ENCODE measurements at places on chromosomes 16 and 17. TPM values are rescaled to one million over a fixed set of nuclear protein-coding genes. Genes with fewer than 3 reads are reported as not detected.

DNA sequence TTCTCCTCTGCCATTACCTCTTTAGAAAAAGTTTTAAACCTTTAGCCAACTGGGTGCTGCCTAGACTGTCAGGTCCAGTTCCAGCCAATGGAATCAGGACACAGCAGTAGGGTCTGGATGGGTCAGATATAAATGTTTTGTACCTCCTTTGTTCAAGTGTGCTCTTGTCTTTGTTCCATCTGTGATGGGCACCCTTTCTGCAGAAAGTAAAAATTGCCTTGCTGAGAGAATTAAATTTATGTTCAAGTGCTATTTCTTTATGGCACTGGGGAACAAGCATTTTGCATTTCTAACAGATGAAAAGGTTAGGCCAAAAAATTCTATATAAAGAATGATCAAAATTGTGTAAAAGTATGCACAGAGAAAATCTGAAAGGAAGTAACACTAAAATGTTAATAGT is 5.2 kb upstream of the HP start:
- peaks cover 5% of the 10 kb centered on the region for H3K36me3 ChIP-seq
- no peak for DNase-seq
- H3K27me3 ChIP-seq: peaks cover 10% of the 10 kb centered on the region
- no peak overlapping the region for H3K27ac ChIP-seq
- H3K4me1 ChIP-seq: no peaks in the 10 kb centered on the region
- H3K4me3 ChIP-seq: no peak overlapping the region

DNA sequence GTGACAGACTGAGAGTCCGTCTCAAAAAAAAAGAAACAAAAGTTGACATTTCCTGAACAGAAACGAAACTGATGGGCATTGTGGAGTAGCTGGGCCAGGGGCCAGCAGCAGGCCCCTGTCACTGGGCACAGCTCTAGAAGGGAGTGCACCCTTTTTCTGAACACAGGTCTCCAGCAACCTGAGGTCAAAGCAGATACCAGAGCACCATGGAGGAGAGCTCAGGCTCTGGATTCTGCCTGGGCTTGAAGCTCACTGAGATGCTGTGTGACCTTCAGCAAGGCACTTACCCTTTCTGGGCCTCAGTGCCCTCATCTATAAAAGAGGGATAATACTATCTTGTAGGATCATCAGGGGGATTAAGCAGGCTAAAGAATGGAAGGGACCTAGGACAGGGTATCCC is 5.0 kb downstream of the SBK1 start:
- no peak overlapping the region for H3K4me3 ChIP-seq
- DNase-seq: no peak
- H3K27ac ChIP-seq: no peak overlapping the region
- peaks cover 31% of the 10 kb centered on the region for H3K27me3 ChIP-seq
- no peaks in the 10 kb centered on the region for H3K36me3 ChIP-seq

GRCh38 chr16:58025351-58026138 is at the start of gene MMP15:
Gene MMP15 (plus strand): TSS chr16:58025754. CDS start chr16:58026351, 597 bp downstream.
- H3K4me3 ChIP-seq: peak within 1 kb of the TSS; percentile 72
- no peaks in the 10 kb centered on the region for H3K36me3 ChIP-seq
- H3K27me3 ChIP-seq: peaks cover 17% of the 10 kb centered on the region

- H3K36me3 ChIP-seq: peaks cover 24% of the 10 kb centered on the region
- peaks cover 4% of the 10 kb centered on the region for H3K27me3 ChIP-seq
- H3K4me3 ChIP-seq: peak overlapping the region; percentile 84
- peaks cover 42% of the 10 kb centered on the region for H3K4me1 ChIP-seq
These were observed 9.7 kb downstream of the HS3ST3B1 start for GRCh38 chr17:14310605-14311004.

- no peak overlapping the region for H3K27ac ChIP-seq
- DNase-seq: no peak
- peaks cover 1% of the 10 kb centered on the region for H3K27me3 ChIP-seq
- no peaks in the 10 kb centered on the region for H3K4me1 ChIP-seq
- H3K36me3 ChIP-seq: peaks cover 5% of the 10 kb centered on the region
These were observed 272.2 kb upstream of the CCL2 start for GRCh38 chr17:33982909-33983308.

GRCh38 chr16:54974367-54974766 is 43.7 kb downstream of the IRX5 start:
- peaks cover 21% of the 10 kb centered on the region for H3K27me3 ChIP-seq
- DNase-seq: no peak
- no peaks in the 10 kb centered on the region for H3K4me1 ChIP-seq
- H3K36me3 ChIP-seq: no peaks in the 10 kb centered on the region
- H3K4me3 ChIP-seq: no peak overlapping the region

GRCh38 chr17:330993-331701 is 21.5 kb downstream of the RPH3AL start:
- H3K4me3 ChIP-seq: peak overlapping the region; percentile 32
- no peak overlapping the region for H3K27ac ChIP-seq
- peaks cover 32% of the 10 kb centered on the region for H3K27me3 ChIP-seq
- no peaks in the 10 kb centered on the region for H3K36me3 ChIP-seq
- H3K4me1 ChIP-seq: no peaks in the 10 kb centered on the region

- DNase-seq: no peak
- peaks cover 11% of the 10 kb centered on the region for H3K27me3 ChIP-seq
- peak overlapping the region; percentile 99 for H3K27ac ChIP-seq
- peaks cover 50% of the 10 kb centered on the region for H3K36me3 ChIP-seq
- peaks cover 66% of the 10 kb centered on the region for H3K4me1 ChIP-seq
These were observed 182 bp downstream of the RPL26 start for GRCh38 chr17:8382880-8383142.

GRCh38 chr17:66953630-66954020 is 10.9 kb upstream of the CACNG4 start:
- DNase-seq: no peak
- H3K27ac ChIP-seq: no peak overlapping the region
- no peak overlapping the region for H3K4me3 ChIP-seq
- H3K36me3 ChIP-seq: no peaks in the 10 kb centered on the region

DNA sequence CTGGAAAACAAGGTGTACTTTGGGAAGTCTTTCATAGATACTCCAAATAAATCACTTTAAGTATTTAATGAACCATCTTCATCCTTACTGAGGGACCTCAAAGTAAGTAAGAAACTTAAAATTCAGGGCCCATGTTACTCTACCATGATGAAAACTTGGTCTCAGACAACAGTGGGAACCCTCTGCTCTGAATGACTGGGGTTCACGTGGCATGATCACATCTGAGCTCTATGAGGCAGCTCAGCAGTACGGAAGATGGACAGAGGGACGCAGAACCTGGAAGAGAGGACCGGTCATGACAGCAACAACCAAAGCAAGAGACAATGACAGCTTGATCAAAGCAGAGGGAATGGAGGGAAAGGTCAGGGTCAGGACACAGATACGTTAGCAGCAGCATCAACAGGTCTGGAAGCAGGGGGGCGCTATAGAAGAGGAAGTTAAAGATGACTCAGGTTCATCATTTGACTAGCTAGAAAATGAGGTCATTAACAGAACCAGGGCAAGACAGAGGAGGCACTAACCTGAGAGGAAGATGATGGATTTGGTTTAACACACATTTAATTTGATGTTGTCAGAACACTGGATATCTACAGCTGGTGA is 9.5 kb downstream of the XPO6 start:
- DNase-seq: no peak
- H3K27me3 ChIP-seq: peaks cover 2% of the 10 kb centered on the region
- H3K4me3 ChIP-seq: no peak overlapping the region
- H3K4me1 ChIP-seq: peaks cover 35% of the 10 kb centered on the region

DNA sequence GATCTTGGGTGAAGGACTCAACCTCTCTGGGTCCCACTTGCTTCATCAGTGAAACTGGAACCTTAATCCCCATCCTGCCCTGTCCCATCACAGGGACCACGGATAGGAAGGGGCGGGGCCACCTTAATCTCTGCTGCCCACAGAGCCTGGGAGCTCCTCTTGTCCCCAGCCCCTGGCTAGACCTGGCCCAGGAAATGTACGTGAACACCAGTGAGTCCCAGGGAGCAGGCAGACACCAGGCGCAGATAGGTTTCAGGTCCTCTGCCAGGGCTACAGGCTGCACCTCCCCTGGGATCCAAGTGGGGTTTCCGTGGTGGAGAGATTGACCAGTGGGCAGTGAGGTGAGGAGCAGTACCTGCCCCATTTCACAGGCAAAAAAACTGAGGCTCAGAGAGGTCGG is 21.0 kb downstream of the RAB11FIP4 start:
- H3K4me1 ChIP-seq: peaks cover 16% of the 10 kb centered on the region
- no peak for DNase-seq
- no peak overlapping the region for H3K27ac ChIP-seq
- H3K27me3 ChIP-seq: peaks cover 32% of the 10 kb centered on the region

DNA sequence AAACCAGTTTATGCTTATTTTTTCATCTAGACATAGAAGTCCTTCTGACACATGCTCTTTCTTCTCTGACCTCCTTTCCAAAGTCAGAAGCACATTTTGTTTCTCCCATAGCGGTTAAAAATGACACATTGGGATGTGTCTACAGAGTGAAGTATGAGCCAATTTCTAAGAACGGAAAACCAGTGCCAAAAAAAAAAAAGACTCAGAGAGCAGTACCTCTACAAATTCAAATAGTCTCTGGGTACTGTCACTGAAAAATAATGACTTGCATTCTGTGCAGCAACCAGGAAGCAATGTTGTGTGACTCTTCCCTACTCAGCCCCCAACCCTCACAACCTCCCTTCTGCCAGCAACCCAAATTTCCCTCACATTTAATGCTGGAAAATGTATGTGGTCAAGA is 145.5 kb upstream of the PMFBP1 start:
- no peaks in the 10 kb centered on the region for H3K27me3 ChIP-seq
- peaks cover 20% of the 10 kb centered on the region for H3K36me3 ChIP-seq
- H3K4me3 ChIP-seq: no peak overlapping the region
- H3K4me1 ChIP-seq: peaks cover 34% of the 10 kb centered on the region
- H3K27ac ChIP-seq: peak overlapping the region; percentile 39

- peak; percentile 25 for DNase-seq
- H3K4me3 ChIP-seq: no peak overlapping the region
These were observed 328.6 kb downstream of the MAP2K6 start for GRCh38 chr17:69743091-69743490.

- H3K27me3 ChIP-seq: peaks cover 3% of the 10 kb centered on the region
- no peak overlapping the region for H3K4me3 ChIP-seq
- no peak for DNase-seq
- no peak overlapping the region for H3K27ac ChIP-seq
These were observed 46.8 kb downstream of the SREBF1 start for GRCh38 chr17:17789828-17790636.

- H3K4me1 ChIP-seq: peaks cover 57% of the 10 kb centered on the region
- H3K27ac ChIP-seq: peak overlapping the region; percentile 99
- H3K36me3 ChIP-seq: peaks cover 26% of the 10 kb centered on the region
- peak overlapping the region; percentile 98 for H3K4me3 ChIP-seq
- H3K27me3 ChIP-seq: peaks cover 2% of the 10 kb centered on the region
- peak; percentile 42 for DNase-seq
These were observed 539 bp downstream of the IFT20 start for GRCh38 chr17:28334666-28335200.

GRCh38 chr17:29911641-29912177 is 18.3 kb downstream of the SSH2 start:
- H3K36me3 ChIP-seq: peaks cover 12% of the 10 kb centered on the region
- peaks cover 47% of the 10 kb centered on the region for H3K4me1 ChIP-seq
- no peak overlapping the region for H3K4me3 ChIP-seq

GRCh38 chr16:57977418-57978069 is 6.6 kb upstream of the CNGB1 start:
- no peaks in the 10 kb centered on the region for H3K4me1 ChIP-seq
- no peak overlapping the region for H3K4me3 ChIP-seq
- H3K27me3 ChIP-seq: peaks cover 39% of the 10 kb centered on the region
- DNase-seq: no peak
- H3K36me3 ChIP-seq: no peaks in the 10 kb centered on the region

DNA sequence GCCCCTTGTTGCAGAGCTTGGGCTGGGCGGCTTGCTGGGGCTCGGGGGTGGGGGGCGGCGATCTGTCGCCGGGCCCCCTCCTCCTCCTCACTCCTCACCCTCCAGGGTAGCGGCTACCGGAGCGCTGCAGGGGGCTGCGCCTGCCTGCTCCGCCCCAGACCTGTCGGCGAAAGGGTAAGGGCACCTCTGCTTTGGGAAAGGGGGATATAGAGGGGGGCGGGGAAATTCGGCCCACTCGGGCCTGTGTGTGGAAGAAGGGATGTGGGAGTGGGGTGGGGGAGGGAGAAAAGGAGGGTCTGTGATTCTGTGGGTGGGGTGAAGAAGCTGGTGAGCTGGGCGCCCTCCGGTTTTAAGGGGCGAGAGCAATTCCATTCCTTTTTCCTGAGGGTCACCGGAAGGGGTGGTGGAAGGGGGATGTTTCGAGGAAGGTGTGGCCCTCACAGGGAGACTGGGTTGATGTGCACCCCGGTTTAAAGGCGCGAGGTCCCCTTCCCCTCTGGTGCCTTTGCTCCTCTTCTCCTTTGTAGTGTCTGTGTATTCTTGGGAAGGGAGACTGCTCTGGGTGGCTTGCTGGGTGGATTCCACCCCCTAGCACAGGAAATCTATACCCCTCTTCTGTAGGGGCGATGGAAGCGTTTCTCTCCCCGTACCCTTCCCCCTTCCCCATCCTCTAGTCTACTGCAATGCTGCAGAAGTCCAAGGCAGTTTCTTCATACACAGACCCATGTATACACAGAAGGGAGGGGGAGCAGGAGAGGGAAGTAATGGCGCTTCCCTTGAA is 878 bp downstream of the TAOK1 start:
- no peaks in the 10 kb centered on the region for H3K27me3 ChIP-seq
- H3K4me1 ChIP-seq: peaks cover 41% of the 10 kb centered on the region
- H3K27ac ChIP-seq: peak overlapping the region; percentile 87
- no peak for DNase-seq
- H3K36me3 ChIP-seq: peaks cover 13% of the 10 kb centered on the region
- peak overlapping the region; percentile 98 for H3K4me3 ChIP-seq

DNA sequence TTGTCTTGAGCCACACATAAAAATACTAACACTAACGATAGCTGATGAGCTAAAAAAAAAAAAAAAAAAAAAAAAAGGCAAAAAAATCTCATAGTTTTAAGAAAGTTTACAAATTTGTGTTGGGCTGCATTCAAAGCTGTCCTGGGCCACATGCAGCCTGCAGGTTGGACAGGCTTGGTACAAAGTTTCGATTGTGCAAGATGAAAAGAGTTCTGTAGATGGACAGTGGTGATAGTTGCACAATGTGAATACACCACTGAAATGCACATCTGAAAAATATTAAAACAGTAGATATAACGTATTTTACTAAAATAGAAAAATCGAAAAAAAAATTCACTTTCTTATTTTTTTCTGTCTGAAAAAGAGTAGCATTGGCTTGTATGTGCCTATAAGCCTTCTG is 42.9 kb downstream of the AMFR start:
- H3K4me3 ChIP-seq: no peak overlapping the region
- peaks cover 3% of the 10 kb centered on the region for H3K27me3 ChIP-seq
- peaks cover 21% of the 10 kb centered on the region for H3K4me1 ChIP-seq
- H3K27ac ChIP-seq: no peak overlapping the region
- no peak for DNase-seq

STRADA gene
- total RNA-seq: 20.5 TPM

WNT9B gene
- not detected for total RNA-seq

RNF222 gene
- total RNA-seq: not detected

ZNF668 gene
- total RNA-seq: 23.7 TPM

KRTAP4-6 gene
- total RNA-seq: not detected

OVCA2 gene
- 41.1 TPM for total RNA-seq
